ENCODE measurements at places on chromosomes 3 and 15.

- no peak for DNase-seq
Measured at GRCh38 chr15:66276546-66276945, 16.8 kb upstream of the DIS3L start.

DNA sequence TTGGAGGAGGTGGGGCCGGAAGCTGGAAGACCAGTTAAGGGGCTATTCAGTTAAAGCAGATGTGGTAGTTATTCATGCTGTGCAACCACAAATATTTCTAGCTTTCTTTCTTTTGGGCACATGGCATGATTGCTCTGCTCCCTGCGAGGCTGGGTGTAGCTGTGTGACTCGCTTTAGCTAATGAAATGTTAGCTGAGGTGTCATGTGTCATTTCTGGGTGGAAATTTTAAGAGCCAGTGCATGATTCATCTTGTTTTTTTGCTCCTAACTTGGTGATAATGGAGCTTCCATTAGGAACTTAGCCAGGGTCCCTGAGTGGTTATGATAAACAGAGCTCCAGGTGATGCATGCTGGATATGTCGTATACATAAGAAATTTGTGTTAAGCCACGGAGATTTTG lies 300.6 kb downstream of the SATB1 start:
- no peak for DNase-seq

- DNase-seq: no peak
Measured at GRCh38 chr3:196115678-196116083, 33.8 kb upstream of the TFRC start.

GRCh38 chr3:126158912-126159454 lies 21.4 kb downstream of the ALDH1L1 start:
- DNase-seq: no peak

DNA sequence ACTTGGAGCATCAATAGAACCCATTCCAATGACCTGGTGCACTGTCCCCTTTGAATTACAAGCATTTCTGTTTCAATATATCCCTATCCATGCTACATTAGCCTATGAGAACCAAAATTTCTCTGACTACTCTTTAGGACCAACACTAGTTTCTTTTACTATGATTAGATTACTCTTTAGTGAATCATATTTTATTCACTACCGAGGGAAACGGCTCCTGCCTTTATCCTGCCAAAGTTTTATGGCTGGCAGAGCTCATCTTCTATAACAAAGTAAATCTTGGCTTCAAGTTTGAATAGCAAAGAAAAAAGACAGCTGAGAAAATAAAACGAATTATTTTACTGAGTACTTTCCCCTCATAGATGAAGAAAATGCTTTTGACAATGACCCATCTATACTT lies 120.9 kb downstream of the SLC9A9 start:
- no peak for DNase-seq

Measured in SK-N-MC (cell line).